ENCODE measurements at places on chromosomes 5 and 9.

- DNase-seq, result no peak
Measured at GRCh38 chr5:34609951-34610441, 46.1 kb upstream of the RAI14 start.

DNA sequence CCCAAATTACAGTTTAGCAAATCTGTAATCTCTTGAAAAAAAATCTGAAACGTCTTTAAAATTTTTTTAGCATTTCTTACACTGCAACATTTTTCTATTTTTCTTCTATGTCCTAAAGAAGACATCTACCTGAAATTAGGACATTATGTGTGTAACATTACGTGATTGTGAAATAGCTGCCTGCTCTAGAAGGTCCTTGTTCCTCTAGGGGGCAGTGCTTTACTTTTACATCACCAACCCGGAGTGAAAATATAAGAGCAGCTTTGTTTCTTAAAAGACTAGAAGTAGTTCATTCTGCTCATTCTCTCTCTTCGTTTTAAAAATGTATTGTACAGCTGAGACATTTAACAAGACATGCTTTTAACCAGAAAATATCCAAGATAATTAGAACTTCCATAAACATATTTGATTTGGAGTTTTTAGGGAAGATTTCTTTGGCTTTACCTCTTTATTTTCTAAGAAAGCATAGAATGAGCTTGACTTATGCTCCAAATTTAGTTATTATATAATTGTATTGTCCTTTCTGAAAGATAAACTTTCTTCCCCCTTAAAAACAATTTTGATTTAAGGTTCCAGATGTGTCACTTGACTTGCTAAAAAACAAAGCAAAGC lies 48.1 kb upstream of the RIOK2 start:
- peak; percentile 52 for DNase-seq

DNA sequence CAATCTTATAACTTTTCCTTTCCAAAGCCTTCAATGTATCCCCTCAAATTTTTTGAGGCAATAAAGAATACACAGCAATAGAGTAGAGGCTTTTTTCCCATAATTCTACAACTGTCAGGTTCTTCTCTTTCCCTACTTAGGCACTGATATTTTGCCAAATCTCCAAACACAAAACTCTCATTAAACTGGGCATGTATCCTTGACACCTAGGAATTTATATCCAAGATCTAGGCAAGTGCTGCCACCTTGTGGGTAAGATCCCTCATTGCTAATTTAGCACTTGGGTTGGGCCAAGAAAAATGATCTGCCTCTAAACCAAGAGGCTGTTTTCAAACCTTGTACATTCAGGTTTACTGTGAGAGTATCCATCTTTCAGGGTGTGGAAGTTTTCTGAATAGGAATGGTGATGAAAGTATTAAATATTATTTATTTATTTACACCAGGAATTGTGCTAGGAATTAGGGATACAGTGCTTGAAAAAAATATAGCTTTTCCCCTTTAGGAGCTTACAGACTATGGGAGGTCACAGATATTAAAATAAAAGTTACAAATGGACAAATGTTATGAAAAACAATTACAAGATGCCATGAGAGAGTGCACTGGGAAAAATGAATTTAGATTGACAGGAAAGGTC lies 17.6 kb downstream of the TSTD2 start:
- DNase-seq, result peak; percentile 7

GRCh38 chr5:31771500-31771899 lies 132.6 kb downstream of the PDZD2 start:
- no peak for DNase-seq

DNA sequence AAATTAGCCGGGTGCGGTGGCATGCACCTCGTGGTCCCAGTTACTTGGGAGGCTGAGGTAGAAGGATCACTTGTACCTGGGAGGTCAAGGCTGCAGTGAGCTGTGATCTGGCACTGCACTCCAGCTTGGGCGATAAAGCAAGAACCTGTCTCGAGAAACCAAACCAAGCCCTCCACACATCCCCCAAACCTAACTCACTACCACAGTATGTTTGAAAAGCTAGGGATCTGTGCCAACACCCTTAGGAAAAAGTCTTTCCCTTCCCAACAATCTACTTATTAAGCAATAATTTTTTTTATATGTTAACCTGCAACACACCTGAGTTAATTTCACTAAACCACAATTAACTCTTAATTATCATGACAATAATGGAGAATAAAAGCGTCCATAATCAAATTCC lies 2.2 kb downstream of the UBTD2 start:
- no peak for DNase-seq

GRCh38 chr5:35687961-35688360 lies 70.3 kb downstream of the SPEF2 start:
- no peak for DNase-seq

DNA sequence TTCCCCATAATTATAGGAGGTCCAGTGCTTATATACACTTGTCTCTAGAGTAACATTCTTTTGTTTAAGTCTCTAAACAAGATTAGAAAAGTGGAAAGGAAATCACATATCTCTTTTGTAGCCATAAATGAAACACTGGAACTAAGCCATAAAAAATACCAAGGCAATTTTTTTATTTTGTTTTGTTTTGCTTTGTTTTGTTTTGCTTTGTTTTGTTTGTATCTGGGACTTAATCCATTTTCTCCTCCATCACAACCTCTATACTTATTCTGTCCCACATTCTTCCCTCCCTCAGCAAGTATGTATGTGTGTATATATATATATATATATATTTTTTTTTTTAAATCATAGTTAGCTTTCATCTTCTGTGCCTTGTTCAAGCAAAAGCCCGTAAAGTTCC lies 436.6 kb upstream of the MPDZ start:
- DNase-seq, result no peak

- no peak for DNase-seq
Measured at GRCh38 chr9:136621734-136622093, 41.0 kb upstream of the EGFL7 start.

DNA sequence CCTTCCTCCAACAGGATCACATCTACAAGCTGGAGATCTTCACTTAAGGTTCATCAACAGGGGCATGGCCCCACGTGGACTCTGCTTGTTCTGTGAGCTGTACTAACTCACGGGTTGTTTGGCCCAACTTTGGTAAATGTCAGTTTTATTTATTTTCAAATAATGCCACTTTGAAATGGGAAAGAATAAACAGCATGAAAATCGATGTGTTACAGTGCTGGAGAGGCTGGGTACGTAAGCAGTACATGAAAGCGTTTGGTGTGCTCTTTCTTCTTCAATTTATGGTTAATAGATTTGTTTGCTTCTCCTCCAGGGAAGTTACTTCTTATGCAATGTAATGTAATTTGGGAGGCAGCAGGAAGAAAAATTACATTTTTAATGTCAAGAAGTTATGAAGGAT lies 389.9 kb upstream of the DAP start:
- DNase-seq, result no peak

GRCh38 chr5:157657516-157657915 lies 5.3 kb upstream of the SOX30 start:
- DNase-seq, result no peak

- DNase-seq, result no peak
Measured at GRCh38 chr5:103505581-103506305, 56.8 kb downstream of the NUDT12 start.

DNA sequence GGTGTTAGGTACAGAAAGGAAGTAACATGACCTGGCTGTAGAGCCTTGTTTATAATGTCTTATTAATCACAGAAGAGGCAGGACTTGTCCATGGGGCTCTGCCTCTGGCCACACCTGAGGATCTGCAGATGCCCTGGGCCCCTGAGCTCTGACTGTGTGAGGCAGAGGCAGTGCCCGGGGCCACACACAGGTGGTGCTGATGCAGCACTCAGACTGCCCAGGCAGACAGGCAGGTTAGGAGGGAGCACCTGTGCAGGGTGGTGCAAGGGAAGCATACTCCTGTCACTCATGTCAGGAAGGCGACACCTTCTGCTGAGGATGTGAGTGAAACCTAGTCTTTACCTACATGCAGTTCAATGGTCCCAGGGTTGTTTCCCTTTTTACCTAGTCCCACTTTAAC lies 88.7 kb downstream of the CFAP90 start:
- no peak for DNase-seq

DNA sequence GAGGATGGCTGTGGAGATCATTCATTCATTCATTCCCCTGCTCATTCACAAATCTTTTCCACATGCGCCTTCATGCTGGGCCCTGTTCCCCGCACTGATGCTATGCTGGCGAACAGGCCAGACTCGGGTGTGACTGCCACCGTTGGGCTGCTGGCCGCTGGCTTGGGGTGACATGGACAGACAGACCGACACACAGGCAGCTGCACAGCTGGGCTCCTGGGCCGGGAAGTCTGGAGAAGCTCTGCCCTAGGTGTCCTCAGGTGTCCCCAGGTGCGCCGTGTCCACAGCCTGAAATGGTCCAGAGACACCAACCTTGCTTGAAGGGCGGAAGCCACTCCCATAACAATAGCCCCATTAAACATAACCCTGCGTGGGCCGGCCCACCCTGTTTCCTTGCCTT lies 35.0 kb upstream of the BARHL1 start:
- no peak for DNase-seq

DNA sequence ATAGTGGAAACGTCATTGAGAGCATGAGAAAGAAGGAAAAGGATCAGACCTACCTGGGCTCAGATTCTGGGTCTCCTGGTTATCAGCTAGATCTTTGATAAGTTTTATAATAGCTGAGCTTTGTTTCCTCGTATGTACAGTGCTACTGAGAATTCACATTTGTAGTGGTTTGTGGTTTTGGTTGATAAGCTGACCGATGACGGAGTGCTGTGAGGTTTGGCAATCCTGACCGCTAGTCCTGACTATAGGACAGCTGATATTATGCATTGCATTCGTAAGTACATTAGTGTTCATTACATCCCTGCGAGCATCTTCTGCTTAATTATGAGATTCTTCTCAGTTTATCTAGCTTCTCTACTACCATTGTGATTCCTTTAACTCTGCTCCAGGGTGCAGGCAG lies 190.7 kb upstream of the SLC27A6 start:
- DNase-seq, result no peak

DNA sequence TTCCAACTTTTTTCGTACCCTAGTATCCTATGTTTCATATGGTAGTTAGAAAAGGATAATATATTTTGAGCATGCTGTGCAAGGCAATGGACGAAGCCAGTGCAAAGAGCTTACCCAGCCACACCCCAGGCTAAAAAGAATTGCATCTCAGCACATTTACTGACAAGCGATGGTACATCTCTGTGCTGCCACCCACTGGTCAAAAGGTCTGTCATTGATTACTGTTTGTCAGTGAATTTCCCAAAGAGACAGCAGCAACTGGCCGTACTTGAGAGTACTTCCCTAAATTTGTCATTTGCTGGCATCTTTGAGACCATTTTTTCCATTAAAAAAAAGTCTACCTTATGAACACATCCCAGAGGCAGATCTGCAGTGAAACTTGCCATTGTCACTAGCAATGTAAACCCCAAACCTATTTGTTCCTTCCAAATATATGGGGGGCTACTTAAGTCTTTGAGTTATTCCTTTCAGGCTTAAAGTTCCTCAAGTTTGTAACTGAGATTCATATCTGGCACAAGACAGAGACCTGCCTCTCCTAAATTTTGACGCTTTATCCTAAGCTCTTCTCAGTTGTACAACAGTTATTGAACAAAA lies 184.3 kb downstream of the CTNND2 start:
- peak; percentile 45 for DNase-seq

DNA sequence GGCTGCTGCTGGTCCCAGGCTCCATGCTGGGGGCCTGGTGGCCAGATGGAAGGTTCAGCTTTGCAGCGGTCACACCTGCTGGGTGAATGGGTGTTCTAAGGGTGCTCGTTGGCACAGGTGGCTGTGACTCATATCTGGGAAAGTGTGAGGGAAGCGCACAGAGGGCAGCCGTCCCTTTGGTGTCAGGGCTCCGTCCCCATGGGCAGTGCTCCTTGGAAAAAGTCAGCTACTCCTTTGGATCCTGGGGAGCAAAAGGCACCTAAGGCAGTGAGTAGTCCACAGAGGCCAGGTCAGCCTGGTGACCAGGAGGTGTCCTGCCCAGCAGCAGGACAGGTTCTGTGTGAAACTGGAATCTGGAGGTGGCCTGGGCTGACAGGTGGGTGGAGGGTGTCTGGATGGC lies 18.4 kb upstream of the GBGT1 start:
- no peak for DNase-seq

DNA sequence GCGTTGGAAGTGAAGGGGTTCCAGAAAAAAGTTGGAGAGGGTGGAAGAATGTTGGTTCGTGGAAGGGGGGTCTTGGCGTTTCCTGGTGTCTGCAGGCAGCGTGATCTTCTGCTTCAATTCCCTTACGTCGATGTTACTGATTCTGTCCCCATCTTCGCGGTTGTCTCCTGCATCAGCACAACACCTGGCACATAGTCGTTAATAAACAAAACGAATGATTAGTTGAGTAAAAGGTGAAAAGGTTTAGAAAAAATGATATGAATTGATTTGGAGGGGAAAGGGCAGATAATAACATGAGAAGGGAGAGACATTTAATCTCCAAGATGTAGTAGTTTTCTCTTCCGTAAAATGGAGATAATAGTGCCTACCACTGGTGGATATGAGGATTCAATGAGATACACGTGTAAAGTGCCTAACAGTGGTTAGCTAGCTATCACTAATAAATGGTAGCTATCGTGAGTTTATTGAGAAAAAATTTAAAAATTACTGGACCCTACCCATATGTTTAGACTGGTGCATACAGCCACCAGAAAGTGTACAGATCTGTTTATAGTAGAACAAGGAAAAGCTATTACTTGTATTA lies 556 bp downstream of the MTREX start:
- peak; percentile 33 for DNase-seq

DNA sequence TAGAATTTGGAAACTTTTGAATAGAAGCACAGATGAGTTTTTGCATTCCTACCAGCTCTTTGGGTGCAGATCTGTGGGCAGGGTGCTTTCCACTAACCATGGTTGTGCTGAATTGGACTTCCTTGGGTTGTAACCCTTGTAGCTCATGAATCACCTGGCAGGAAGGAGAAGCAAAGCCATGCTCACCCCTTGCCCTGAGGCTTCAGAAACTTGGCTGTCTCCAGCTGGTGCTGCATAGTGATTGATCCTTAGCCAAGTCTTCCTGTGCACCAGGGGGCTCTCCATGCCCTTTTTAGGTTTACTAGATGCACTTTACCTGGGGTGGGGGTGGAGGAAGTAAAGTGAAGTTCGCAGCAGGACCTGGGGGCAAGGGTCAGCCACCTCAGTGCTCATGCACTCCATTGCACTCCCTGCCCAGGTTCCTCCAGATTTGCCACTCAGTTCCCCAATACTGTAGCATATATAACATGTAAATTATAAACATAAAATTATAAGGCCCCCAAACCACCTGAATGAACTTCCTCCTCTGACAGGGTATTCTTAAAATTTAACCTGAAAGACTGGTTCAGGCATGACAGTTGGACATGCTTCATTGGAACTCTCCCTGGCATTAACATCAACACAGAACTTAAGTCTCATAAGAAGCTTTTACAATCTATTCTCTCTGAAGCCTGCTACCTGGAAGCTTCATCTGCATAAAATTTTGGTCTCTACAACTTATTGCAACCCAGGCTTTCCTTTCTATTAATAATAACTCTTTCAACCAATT lies 25.8 kb upstream of the IFNA14 start:
- no peak for DNase-seq

DNA sequence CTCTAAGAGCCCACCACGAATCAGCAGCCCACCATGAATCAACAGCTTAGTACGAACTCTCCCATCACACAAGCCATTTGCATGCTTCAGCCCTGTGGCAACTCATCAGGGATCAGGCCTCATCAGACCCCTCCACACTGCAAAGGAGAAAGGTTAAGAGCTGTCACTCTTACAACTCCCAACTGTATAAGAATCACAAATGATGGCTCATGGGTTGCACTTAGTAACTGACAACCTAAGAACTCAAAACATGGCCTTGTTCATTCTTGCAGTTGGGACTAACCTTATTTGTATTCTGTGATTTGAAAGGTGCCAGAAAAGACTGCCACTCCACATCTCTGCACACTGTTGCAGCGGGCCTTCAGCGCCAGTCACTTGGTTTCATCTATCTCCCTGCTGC lies 149.1 kb upstream of the ZNF366 start:
- no peak for DNase-seq

- DNase-seq, result no peak
Measured at GRCh38 chr5:178274781-178275537, 42.4 kb upstream of the PHYKPL start.
